Temporal lobe (tissue), 4 donors: ENCODE measurements at places on chromosomes 1 and 21. TPM values are rescaled to one million over a fixed set of nuclear protein-coding genes. Genes with fewer than 3 reads are reported as not detected.

The KPNA6 gene
- total RNA-seq = 26.3 TPM

The RCC2 gene
- 17.5 TPM for total RNA-seq

The RIT1 gene
- total RNA-seq = 22.6 TPM

The OR2M3 gene
- total RNA-seq = under 0.01 TPM

The KRTAP6-1 gene
- not detected for total RNA-seq

The SERINC2 gene
- 0.49 TPM for total RNA-seq

The SOX13 gene
- 2.2 TPM for total RNA-seq

The APCS gene
- not detected for total RNA-seq

The RSPH1 gene
- total RNA-seq = 0.98 TPM

The AQP10 gene
- total RNA-seq = not detected

The SAMD13 gene
- 1.7 TPM for total RNA-seq

The LMX1A gene
- not detected for total RNA-seq

The MYCL gene
- total RNA-seq = 7.4 TPM

The NR1I3 gene
- under 0.01 TPM for total RNA-seq

The SPATA17 gene
- 4.2 TPM for total RNA-seq

The SPRR2G gene
- total RNA-seq = not detected

The MIXL1 gene
- 0.25 TPM for total RNA-seq

The CLCA1 gene
- total RNA-seq = not detected

The MYOG gene
- not detected for total RNA-seq

The NEXN gene
- total RNA-seq = 0.49 TPM

The BTG3 gene
- total RNA-seq = 24.3 TPM
